Neural progenitor cell (in vitro differentiated cells): ENCODE measurements at places on chromosomes 2 and 18. TPM values are rescaled to one million over a fixed set of nuclear protein-coding genes. Genes with fewer than 3 reads are reported as not detected.

The UGT1A5 gene
- total RNA-seq = not detected in 2 replicates

The G6PC2 gene
- total RNA-seq = not detected in 2 replicates

The CCDC102B gene
- 14.1 and 26.2 TPM in 2 replicates for total RNA-seq

The MOGAT1 gene
- 0.62 and 2.0 TPM in 2 replicates for total RNA-seq

The AKAIN1 gene
- not detected in 2 replicates for total RNA-seq

The STK17B gene
- 18.6 and 35.4 TPM in 2 replicates for total RNA-seq

GRCh38 chr2:135208016-135208415, 155.9 kb downstream of the RAB3GAP1 start:
- no peak for DNase-seq
- H3K27me3 ChIP-seq = no peaks in the 10 kb centered on the region
- no peaks in the 10 kb centered on the region for H3K36me3 ChIP-seq
- peaks cover 12% of the 10 kb centered on the region for H3K4me1 ChIP-seq

DNA sequence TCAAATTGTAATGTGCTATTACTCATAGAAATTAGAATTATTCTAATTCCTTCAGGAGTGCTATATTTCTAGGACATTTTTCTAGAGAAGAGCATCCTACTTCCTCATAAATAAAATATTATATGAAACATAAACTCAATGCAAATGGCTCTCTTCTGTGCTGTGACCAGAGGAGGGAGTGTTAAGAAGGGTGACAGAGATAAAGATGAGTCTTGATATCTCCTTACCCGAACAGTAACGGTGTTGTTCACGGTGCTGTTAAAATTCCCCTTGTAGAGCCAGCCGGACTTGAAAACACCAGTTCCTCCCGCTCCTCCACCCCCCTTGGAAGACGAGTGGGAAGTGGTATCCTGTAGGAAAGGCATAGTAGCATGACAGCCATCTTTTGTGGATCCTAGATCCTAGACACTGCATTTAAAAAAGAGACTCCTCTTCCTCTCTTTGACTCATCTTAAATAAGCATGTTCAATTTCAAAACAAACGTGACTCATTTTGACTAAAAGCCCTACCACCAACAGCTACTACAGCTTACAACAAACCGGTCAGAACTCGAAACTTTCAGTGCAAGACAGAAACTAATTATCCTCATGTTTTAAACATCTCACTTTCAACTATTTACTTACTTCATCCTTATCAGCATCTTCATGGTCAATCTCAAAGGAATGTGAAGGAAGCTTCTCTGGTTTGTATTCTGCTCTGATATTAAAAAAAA, 156.3 kb downstream of the DOCK10 start:
- no peaks in the 10 kb centered on the region for H3K4me1 ChIP-seq
- no peak for DNase-seq
- H3K27me3 ChIP-seq = no peaks in the 10 kb centered on the region
- no peak overlapping the region for H3K27ac ChIP-seq
- no peak overlapping the region for H3K4me3 ChIP-seq

GRCh38 chr2:40178971-40179370, 272.9 kb downstream of the SLC8A1 start:
- no peak overlapping the region for H3K27ac ChIP-seq
- no peaks in the 10 kb centered on the region for H3K36me3 ChIP-seq
- DNase-seq = no peak
- no peak overlapping the region for H3K4me3 ChIP-seq
- H3K4me1 ChIP-seq = no peaks in the 10 kb centered on the region
- no peaks in the 10 kb centered on the region for H3K27me3 ChIP-seq

DNA sequence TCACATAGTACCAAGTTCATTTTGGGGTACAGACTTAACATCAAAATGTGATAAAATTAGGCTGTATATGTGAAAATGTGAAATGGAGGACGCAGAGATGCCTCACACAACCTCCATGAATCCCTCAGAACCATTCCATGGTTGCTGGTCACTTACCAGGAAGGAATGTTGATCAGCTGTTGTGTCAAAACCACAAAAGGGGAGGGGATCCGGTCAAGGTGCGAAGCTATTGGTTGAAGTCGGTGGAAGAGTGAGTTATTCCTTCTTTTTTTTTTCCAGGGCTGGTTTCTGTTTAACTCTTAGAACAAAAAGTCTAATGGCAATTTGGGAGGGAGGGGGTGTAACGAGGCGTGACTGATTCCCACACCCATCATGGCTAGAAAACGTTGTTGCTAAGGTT, 32.3 kb upstream of the REG3A start:
- DNase-seq = no peak
- no peak overlapping the region for H3K4me3 ChIP-seq
- H3K27ac ChIP-seq = no peak overlapping the region
- H3K27me3 ChIP-seq = peaks cover 12% of the 10 kb centered on the region
- H3K36me3 ChIP-seq = no peaks in the 10 kb centered on the region

- peak within 1 kb of the TSS; percentile 50 for H3K4me3 ChIP-seq
- no peaks in the 10 kb centered on the region for H3K4me1 ChIP-seq
- peak; percentile 94 for DNase-seq
- H3K36me3 ChIP-seq = no peaks in the 10 kb centered on the region
- peaks cover 19% of the 10 kb centered on the region for H3K27me3 ChIP-seq
Measured at GRCh38 chr2:227717687-227718567, at the start of gene SLC19A3. Gene SLC19A3 (minus strand): TSS chr2:227718028. CDS start chr2:227702318, 15,710 bp downstream.
